ENCODE measurements at places on chromosomes 5 and 9.

DNA sequence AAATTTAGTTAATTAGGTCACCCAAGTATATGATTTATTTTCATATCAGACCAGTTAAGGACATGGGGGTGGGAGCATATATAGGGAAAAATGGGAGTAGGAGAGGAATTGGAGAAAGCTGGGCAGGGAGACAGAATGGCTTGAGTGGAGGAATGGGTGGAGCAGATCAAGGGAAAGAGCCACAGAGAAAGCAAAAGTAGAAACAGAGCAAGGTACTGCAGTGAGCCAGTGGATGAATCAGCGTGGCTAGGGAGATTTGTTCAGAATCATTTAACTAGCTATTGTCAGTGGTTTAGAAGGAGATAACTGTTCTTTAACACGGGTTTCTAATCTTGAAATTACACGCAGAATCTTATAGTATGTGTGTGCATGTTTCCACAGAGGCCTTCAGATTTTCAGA, 37.4 kb downstream of the SNX24 start:
- DNase-seq, result peak; percentile 48

DNA sequence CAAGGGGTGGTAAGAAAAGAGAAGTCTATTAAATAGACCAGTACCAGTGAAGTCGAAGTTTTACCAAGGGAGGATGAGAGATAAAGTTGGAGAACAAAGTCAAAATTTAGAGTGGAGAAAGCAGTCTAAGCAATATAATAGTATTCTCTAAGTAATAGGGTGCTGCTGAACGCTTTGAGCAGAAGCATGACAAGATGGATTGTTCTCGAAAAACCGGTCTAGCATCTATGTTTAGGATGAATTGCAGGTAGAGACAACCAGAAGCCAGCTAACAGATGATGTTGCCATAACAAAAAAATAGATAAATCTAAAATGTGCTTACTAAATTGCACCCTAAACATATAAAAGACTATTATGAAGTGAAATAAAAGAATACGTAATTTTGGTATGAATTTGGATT, 237.0 kb downstream of the PRELID2 start:
- DNase-seq, result no peak

DNA sequence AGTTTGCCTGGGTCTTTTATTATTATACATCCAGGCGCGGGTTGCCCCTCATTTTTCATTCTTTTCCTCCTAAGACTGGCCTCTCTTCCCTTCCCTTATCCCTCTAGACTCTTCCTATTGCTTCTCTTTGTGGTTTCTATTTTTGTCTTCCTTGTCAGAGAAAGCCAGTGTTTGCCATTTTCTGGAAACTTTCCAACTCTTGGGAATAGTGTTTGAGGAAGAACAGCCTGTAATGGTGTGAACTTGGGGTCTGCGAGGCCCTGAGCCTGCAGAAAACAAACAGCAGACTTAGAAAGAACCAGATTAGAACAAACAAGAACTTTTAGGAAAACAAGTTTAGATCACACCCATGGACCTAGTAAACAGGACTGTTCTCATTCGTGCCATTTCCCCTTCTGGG, 15.5 kb downstream of the PRKACG start:
- DNase-seq, result no peak

DNA sequence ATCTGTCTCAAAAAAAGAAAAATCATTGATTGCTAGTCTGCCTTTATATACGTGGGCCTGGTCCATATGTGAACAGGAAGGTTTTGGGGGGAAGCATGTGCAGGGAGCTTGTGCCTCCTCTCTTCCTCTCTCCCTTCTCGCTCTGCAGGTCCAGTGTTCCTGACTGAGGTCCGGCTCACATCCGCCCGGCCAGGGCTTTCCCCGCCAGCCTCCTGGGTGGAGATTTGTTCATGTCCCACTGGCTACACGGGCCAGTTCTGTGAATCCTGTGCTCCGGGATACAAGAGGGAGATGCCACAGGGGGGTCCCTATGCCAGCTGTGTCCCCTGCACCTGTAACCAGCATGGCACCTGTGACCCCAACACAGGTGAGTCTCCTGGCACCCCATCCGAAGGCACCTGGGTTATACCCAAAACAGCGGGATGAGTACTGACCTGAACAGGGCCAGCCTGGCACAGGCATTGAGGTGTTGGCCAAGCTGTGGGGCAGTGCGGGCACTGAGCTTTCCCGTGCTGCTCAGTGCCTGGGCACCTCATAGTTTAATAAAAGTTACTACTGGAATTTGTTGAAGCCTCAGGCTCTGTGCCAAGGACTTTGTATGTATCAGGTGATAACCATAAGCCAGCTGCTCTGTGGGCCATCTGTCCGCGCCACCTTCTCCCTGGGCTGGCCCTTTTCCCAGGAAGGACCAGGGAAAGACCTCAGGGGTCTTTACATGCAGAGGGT, 39.4 kb upstream of the AIF1L start:
- no peak for DNase-seq
